ENCODE measurements at places on chromosomes 11 and 22.

- DNase-seq: no peak
Measured at GRCh38 chr22:29443861-29444792, 5.7 kb downstream of the RFPL1 start.

DNA sequence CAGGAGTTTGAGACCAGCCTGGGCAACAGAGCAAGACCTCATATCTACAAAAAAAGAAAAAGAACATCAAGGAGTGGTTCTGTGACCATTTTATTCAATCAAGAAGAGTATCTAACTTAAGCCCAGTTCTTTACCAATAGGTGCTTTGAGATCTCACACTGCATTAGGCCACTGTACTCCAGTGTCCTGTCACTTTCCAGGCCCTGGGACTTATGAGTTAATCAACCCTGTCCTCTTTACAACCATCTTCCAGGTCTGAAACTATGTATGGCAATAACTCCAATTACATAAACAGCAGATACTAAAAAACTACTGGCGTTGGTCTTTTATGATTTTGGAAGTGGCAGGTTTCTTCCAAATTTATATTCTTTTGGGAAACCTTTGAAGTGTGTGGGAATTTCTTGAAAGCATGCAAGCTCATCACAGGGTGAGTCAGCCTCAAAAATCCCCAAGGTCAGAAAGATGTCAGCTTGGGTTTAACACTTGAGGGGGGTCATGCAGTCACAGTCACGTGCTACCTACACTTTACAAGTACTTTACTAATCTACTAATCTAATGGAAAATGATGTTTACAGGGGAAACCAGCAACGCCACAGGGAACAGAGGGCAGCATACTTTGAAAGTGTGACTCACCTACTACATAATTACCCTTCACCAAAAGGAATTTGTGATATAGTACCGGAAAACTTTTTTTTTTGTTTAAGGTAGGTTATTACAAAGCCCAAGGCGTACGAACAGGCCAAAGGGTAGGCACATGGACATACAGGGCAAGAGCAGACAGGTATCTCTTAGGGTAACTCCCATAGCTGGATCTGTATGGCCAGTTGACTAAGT is 15.6 kb downstream of the PISD start:
- peak; percentile 38 for DNase-seq

- no peak for DNase-seq
Measured at GRCh38 chr11:44928144-44928543, 22.5 kb downstream of the TP53I11 start.

DNA sequence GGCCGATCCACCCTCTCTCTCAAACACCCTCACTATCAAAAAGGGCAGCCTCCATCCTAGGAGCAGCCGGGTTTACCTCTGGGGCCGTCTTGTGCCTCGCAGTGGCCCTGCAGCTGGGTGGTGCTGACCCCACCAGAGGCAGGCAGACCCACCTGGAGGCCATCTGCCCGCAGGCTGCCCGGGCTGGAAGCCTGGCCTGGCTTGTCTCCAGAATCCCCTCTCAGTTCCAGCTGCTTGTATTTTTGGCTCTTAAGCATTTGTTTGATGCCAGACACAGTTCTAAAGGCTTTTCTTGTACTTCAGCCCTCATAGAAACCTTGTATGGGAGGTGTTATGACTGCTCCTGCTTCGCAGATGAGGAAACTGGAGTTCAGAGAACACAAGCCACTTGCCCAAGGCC is 4.2 kb upstream of the NFAM1 start:
- DNase-seq: no peak

GRCh38 chr22:29787371-29787980 is 20.3 kb downstream of the UQCR10 start:
- DNase-seq: no peak

DNA sequence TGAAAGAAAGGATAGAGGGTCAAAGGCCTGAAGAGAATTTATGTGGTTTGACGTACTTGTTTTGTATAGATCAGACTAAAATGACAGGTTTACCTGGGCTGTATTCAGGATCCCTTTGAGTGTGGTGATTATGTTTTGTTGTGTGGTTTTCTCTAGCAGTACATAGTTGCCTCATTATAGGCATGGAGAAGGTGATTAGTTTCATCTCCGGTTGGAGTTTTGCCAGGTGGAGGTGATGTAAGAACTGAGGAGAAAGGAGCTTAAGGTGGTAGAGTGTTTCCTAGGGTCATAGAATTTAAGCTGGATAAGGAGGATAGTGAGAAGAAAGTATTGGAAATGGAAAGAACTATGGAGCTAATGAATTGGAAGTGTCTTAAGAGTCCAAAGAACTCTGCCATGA is 229.0 kb downstream of the TMEM135 start:
- DNase-seq: no peak

DNA sequence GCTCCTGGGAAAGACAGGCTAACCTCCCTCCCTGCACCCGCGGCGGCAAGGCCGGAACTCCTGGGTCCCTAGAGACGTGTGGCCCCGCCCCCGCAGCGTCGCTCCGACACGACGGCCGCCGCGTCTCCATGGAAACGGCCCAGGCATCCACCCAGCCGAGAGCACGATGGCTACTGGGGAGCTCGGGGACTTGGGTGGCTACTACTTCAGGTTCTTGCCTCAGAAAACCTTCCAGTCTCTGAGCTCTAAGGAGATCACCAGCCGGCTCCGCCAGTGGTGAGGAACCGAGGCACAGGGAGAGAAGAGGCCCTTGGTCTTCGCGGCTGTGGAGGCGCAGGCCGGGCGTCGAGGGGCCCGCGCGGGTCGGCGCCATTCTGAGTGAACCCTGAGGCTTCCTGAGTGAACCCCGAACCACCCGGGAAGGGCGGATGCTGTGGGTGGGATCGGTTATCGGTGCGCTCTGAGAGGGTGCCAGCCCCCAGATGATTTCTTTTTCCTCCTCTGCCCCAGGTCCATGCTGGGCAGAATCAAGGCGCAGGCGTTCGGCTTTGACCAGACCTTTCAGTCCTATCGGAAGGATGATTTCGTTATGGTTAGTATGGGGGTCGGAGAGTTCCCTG is at the start of gene CFAP300:
Gene CFAP300, plus strand, starts transcription at position 133 of the 620 bp plus-strand sequence. Its CDS starts 34 bp downstream, at position 167.
- peak; percentile 60 for DNase-seq
